ENCODE measurements at places on chromosomes 5 and 9. TPM values are rescaled to one million over a fixed set of nuclear protein-coding genes. Genes with fewer than 3 reads are reported as not detected.

GRCh38 chr9:120642129-120642770, 62.3 kb upstream of the CDK5RAP2 start:
- no peak for DNase-seq

Gene PCDHB7
- total RNA-seq = 1.6 TPM

GRCh38 chr9:133768371-133768858, 30.3 kb upstream of the SARDH start:
- DNase-seq = peak; percentile 53

GRCh38 chr5:40578501-40579451, 100.9 kb upstream of the PTGER4 start:
- DNase-seq = no peak

- peak; percentile 58 for DNase-seq
These were observed at the start of gene CDH6 for GRCh38 chr5:31193591-31194467. Gene CDH6 (plus strand): TSS chr5:31193686. CDS start chr5:31267474, 73,788 bp downstream.

DNA sequence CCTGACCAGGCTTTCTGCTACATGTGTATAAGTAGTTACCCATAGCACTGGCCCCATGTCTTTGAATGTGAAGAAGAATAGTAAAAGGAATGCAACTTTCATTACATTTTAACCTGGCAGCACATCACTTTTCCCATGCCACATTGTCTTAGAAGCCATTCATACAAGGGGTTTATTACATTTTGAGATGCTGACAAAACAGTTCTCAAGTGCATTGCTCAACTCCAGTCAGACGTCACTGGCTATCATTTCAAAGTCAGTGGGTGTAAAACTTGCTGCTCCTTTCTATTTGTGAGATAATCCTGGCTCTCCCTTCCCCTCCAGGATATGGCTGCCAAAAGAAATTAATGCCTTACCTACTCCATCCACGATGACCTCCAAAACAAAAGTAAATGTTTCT, 97.0 kb upstream of the VCAN start:
- DNase-seq = peak; percentile 46

Gene LRRTM2
- total RNA-seq = not detected

DNA sequence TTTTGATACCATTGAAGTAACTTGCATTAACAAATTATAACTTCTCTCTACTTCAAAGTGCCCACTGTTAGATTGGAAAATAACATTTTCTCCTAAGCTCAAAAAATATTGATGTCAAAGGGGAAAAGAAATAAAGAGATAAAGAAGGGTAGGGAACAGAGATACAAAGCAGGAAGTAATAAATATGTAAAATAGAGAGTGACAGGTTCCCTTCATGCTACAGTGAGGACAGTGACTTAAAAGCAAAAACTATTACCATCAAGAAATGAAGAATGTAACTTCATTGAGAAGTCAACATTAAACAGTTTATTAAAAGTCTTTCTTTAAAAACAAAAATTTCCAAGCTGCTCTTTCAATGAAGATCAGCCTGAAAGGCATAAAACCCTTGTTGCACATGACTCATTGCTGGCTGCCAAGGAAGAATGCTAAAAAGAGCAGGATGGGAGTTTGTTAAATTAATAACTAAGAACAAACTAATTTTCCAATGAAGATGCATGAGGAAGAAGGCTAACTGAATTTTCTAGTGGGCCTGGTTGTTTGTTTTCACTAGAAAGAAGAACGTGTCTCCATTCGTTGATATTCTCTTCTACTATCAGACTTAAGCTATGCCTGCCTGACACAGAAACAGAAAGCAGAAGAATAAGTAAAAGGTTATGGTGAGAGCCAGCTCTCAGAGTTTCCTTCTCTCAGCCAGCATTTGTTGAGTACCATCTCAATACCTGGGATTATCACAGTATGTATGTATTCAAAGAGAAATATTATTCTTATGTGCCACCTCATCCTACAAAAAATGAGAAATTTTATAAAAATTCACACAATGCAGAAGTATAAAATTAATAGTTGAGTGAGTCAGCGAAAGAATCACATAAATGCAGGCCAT, 197.8 kb upstream of the NREP start:
- no peak for DNase-seq

GRCh38 chr9:79131824-79132377, 439.9 kb upstream of the TLE4 start:
- no peak for DNase-seq

Gene LCN15
- total RNA-seq = 1.3 TPM

DNA sequence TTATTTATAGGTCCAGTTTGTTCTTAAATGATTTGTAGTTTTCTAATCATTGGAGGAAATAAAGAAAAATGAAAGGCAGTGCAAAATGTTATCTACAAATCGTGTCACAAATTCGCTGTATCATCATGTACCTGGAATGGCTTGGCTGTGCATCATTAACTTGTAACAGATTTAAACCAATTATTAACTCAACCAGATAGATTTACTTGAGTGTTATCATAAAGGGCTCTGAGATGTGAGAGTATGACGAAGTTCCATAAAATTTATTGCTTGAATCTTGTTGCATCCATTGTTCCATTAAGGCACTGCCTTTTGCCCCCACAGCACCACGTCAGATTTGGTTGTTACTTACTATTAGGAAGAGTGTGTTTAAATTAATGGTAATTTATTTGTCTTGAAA, 23.5 kb downstream of the PCSK5 start:
- DNase-seq = no peak

- no peak for DNase-seq
These were observed 35.7 kb downstream of the PWWP2A start for GRCh38 chr5:160083501-160083900.

DNA sequence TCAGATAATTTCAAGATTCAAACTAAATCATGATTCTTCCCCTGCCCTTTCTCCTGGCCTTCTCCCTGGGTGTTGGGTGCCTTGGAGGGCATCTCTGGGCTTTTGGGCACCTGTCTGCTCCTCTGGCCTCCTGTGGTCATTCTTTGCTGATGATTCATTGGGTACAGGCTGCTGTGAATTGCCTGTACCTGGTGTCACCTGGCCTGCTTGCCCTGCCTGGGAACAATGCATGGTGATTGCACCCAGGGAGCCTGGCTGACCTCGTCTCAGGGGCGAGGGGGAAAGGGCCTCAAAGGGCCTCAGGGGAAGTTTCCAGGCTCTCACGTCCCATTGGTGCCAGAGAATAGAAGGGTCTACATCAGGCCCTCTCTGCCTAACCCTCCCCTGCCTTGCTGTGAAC, 20.1 kb upstream of the CKMT2 start:
- no peak for DNase-seq

GRCh38 chr5:45399041-45399440, 297.1 kb downstream of the HCN1 start:
- DNase-seq = no peak

Gene RFX3
- 5.2 TPM for total RNA-seq

DNA sequence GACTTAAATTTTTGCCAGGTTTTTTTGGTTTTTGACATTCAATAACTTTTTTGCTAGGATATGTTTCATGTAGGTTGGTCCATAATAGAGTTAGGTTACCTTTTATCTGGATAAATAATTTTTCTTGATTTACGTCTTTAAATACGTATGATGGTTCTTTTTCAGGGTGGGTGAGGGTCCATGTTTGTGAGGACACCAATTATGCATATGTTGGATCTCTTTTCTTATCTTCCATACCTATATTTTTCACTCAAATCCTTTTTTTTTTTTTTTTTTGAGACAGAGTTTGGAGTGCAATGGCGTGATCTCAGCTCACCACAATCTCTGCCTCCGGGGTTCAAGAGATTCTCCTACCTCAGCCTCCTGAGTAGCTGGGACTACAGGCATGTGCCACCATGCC, 17.3 kb upstream of the CDC42SE2 start:
- DNase-seq = no peak

GRCh38 chr9:91868732-91869391, 81.2 kb downstream of the ROR2 start:
- no peak for DNase-seq

Gene SPAAR
- total RNA-seq = 8.0 TPM

Gene NCS1
- 46.9 TPM for total RNA-seq

Gene LCN9
- not detected for total RNA-seq

GRCh38 chr9:37609735-37610397, 17.5 kb upstream of the TOMM5 start:
- no peak for DNase-seq

DNA sequence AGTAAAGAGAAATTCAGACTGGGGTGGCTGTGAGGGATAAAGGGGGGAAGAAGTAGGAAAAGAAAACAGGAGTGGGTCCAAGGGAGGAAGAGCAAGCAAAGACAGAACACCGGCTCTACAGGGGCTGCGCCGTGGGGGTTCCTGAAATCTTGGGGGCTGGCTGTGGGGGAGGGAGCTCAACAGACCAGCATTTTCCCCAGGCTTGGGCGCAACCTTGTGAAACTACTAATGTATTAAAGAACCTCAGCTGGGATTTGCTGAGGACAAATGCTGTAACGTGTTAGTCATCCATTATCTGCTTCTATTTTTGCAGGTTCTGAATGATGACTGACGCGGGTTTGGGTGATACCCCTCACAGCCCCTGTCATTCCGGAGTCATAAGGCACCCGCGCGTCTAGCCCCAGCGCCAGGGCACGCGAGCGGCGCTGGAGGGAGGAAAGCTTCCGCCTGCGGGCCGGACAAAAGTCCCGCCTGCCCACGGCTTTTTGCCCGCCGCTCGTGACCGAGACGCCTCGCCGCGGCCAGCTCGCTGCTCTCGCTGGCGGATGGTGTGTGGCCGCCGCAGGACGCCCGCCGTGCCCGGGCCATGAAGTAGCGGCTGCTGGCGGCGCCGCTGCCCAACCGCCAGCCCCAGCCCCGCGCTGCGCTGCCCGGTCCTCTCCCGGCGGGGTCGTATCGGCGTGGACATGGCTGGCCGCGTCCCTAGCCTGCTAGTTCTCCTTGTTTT, 110.6 kb downstream of the PAM start:
- peak; percentile 93 for DNase-seq

DNA sequence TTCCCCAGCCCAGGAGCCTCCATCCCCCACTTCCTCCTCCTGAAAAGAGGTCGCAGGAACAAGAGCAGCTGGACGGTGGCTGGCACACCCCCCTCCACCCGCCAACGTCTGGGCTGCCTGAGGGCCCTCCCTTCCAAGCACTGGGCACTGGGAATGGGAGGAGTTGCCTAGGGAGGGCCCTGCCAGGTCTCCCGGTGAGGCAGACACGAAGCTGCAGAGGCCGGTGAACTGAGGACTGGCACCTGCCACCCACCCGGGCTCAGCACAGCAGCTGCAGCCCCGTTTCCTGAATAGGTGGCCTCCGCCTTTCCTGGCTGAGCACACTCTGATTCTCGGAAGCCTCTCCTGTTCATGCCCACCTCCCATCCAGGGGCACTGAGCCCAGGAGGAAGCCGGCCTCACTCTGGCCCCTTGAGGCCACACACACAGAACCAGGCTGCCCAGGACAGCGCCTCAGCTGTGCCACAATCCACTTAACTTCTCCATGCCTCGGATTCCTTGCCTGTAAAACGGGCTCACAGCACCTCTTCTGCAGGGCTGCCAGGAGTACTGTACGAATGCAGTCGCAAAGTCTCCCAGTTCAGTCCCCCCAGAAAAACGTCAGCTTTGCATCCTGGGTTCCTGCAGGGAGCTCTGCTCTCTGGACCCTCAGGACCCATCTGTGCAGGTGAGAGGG, 1.3 kb downstream of the NPDC1 start:
- peak; percentile 64 for DNase-seq

- DNase-seq = no peak
These were observed 35.4 kb upstream of the ADAM19 start for GRCh38 chr5:157610990-157611389.

Gene MEIKIN
- total RNA-seq = not detected

- no peak for DNase-seq
These were observed 1981.1 kb downstream of the EFNA5 start for GRCh38 chr5:105689596-105689995.

Gene EXD3
- 7.9 TPM for total RNA-seq

- no peak for DNase-seq
These were observed 41.6 kb downstream of the GABBR2 start for GRCh38 chr9:98667005-98667640.

Gene OR1Q1
- not detected for total RNA-seq

GRCh38 chr9:92735636-92736562, 28.7 kb downstream of the BICD2 start:
- DNase-seq = no peak

Gene PCDH12
- total RNA-seq = 7.9 TPM

Gene QRFP
- total RNA-seq = not detected

Gene GFI1B
- total RNA-seq = 0.56 TPM

DNA sequence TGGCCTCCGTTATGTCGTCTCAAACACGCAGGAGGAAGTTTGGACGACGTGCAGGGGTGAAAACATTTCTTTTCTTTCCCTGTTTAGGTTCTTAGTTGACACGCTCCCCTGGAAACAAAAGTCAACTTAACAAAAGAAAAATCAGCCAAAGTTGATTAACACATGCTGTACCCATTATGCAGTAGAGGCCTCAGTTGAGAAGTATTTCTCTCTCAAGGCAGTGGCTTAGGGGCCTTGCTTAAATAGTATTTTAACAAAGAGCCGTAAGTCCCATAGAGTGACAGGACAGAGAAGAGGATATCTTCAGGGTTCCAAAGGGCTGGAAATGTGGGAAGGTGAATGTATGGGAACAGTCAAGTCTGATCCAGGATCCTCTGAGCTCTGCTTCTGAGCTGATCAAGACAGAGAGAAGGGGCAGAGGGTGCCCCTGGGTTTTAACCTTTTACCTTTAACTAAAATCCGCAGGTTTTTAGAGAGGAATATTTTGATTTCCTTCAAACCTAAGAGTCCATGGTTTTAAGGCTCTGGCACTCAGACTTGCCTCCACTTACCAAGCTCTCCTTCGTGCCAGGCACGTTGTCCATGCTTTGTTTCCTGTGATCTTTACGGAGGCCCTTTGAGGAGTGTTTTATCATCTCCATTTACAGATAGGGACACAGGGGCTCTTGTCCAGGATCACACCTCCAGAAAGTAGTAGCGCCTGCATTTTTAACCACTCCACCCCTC, 629 bp upstream of the CD74 start:
- no peak for DNase-seq

DNA sequence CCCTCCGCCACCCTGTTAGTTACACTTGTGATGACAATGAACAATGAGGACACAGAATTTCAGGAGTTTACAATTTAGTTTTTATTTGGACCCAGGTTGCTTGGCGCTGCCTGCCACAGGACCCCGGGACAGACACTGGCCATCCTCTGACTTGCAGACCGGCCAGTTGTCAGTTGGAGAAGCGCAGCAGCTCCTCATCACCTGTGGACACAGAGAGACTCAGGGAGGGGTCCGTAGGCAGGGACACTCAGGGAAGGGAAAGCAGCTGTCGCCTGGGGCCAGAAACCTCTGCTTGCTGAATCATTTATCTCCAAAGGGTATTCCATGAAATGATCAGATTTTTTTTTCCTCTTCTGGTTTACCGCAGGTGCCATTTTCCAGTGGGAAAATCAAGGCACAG, 18.0 kb downstream of the AMBP start:
- DNase-seq = no peak

Gene AK8
- total RNA-seq = 1.0 TPM

- no peak for DNase-seq
These were observed 5.1 kb upstream of the SMIM15 start for GRCh38 chr5:61167382-61167781.

Gene CRHBP
- total RNA-seq = 3.8 TPM

Gene ZNF618
- total RNA-seq = 2.7 TPM

- no peak for DNase-seq
These were observed 117.6 kb upstream of the CCDC152 start for GRCh38 chr5:42638972-42639371.

- no peak for DNase-seq
These were observed 72.2 kb upstream of the IL6ST start for GRCh38 chr5:56066931-56067450.

- peak; percentile 80 for DNase-seq
These were observed 4.6 kb downstream of the ADAMTSL2 start for GRCh38 chr9:133538851-133539833.

- DNase-seq = no peak
These were observed 232.2 kb upstream of the KLF4 start for GRCh38 chr9:107721705-107722245.

Gene OR4F3
- not detected for total RNA-seq

Gene WDR38
- total RNA-seq = not detected
